ENCODE measurements at places on chromosomes 5 and 9. TPM values are rescaled to one million over a fixed set of nuclear protein-coding genes. Genes with fewer than 3 reads are reported as not detected.

DMRT3 gene
- not detected for total RNA-seq

DNA sequence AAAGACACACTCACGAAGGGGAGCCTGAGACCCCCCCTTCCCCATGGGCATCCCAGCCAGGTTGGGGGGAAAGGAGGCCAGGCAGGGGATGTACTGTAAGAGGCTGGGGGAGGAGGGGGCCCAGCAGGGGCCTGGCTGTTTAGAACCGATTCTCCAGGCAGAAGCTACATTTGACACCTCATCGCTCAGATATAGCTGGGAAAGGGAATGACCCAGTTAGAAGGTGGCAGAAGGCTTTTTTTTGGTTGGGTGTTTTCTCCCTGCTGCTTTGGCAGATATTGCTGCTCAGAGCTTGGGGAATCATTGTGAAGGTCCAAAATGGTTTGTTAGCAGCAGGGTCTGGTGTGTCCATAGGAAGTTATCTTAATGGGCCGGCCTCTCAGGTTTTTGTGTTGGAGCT, 6.0 kb downstream of the CDX1 start:
- peaks cover 31% of the 10 kb centered on the region for H3K4me1 ChIP-seq
- H3K27ac ChIP-seq, result no peak overlapping the region
- no peak for DNase-seq
- H3K4me3 ChIP-seq, result no peak overlapping the region
- peaks cover 16% of the 10 kb centered on the region for H3K27me3 ChIP-seq

TMEM174 gene
- not detected for total RNA-seq

ITGA2 gene
- 15.1 TPM for total RNA-seq

DNA sequence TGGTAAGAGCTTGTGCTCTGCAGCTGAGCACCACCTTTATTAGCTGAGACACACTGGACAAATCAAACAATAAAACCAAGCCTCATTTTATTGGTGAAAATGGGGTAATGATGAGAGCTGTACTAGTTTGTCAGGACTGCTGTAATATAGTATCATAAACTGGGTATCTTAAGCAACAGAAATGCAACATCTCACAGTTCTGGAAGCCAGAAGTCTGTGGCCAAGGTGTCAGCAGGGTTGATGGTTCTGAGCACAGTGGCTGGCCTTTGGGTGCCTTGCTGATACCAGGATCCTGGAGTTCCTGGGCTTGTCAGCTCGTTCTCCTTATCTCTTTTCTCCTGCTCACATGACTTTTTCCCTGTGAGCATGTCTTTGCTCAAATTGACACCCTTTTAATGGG, 513.1 kb downstream of the IRX1 start:
- H3K36me3 ChIP-seq, result no peaks in the 10 kb centered on the region
- no peak overlapping the region for H3K27ac ChIP-seq
- no peak overlapping the region for H3K4me3 ChIP-seq
- H3K27me3 ChIP-seq, result peaks cover 2% of the 10 kb centered on the region

- no peaks in the 10 kb centered on the region for H3K4me1 ChIP-seq
- DNase-seq, result no peak
- no peak overlapping the region for H3K4me3 ChIP-seq
- H3K36me3 ChIP-seq, result peaks cover 4% of the 10 kb centered on the region
These were observed 22.6 kb downstream of the ARHGEF37 start for GRCh38 chr5:149603920-149604319.

C5orf58 gene
- 0.28 TPM for total RNA-seq

DNA sequence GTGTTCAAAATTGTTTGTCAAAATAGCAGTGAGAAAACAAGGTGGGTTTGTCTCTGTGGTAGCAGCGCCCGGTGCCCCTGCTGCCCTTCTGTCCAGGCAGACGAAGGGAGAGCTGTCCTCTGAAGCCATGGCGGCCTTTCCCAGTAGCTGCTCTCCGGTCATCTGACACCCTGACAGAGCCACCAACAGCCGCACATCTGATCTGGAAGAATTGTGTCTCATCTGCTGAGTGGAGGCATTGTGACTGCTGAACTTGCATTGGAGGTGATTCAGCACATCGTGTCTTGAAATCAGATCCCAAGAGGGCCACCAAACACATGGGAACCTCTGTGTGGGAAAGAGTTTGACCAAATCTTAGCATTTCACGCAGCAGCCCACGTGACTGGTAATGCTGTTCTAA, 337.6 kb upstream of the IRX1 start:
- no peaks in the 10 kb centered on the region for H3K4me1 ChIP-seq
- no peak overlapping the region for H3K4me3 ChIP-seq
- H3K27me3 ChIP-seq, result peaks cover 6% of the 10 kb centered on the region
- no peak overlapping the region for H3K27ac ChIP-seq
- no peak for DNase-seq
- H3K36me3 ChIP-seq, result peaks cover 6% of the 10 kb centered on the region

GRCh38 chr9:121725008-121725775, 73.8 kb downstream of the DAB2IP start:
- peak overlapping the region; percentile 67 for H3K27ac ChIP-seq
- peaks cover 4% of the 10 kb centered on the region for H3K36me3 ChIP-seq
- DNase-seq, result no peak
- H3K4me3 ChIP-seq, result no peak overlapping the region

GRCh38 chr9:129549684-129550083, 71.2 kb downstream of the C9orf50 start:
- H3K36me3 ChIP-seq, result no peaks in the 10 kb centered on the region
- H3K27ac ChIP-seq, result no peak overlapping the region
- peaks cover 13% of the 10 kb centered on the region for H3K27me3 ChIP-seq

- no peak for DNase-seq
- H3K27ac ChIP-seq, result no peak overlapping the region
These were observed 132.3 kb downstream of the IRX2 start for GRCh38 chr5:2619216-2619615.

All from endothelial cell (in vitro differentiated cells).